ENCODE measurements at places on chromosomes 4 and X.

DNA sequence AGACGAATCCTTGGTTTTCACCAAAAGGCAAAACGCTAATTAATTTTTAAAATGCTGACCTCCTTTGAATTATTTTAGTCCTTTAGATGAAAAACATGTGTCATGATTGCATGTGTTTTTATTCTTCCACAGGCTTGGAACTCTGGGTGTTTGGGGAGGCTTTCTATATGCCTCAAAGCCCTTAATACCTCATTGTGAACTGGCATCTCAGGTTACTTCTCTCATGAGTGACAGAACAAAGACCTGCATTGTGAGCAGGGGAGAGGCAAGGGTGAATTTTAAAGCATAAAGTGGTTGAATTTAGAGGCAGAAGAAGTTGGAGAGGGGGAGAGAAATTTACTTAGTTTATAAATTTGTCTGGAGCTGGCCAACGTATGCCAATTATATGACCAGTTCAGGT lies 119.5 kb downstream of the ARSF start:
- no peak for DNase-seq

- no peak for DNase-seq
Observed at GRCh38 chr4:145773581-145774234, 93.8 kb downstream of the C4orf51 start.

- DNase-seq, result no peak
Observed at GRCh38 chr4:165738571-165738970, 134.5 kb upstream of the TLL1 start.

GRCh38 chrX:44400588-44400987 lies 57.1 kb upstream of the EFHC2 start:
- DNase-seq, result no peak

GRCh38 chr4:33411182-33411581 lies 2691.0 kb downstream of the PCDH7 start:
- DNase-seq, result no peak

GRCh38 chrX:48626401-48627298 lies 29.4 kb downstream of the WDR13 start:
- no peak for DNase-seq

DNA sequence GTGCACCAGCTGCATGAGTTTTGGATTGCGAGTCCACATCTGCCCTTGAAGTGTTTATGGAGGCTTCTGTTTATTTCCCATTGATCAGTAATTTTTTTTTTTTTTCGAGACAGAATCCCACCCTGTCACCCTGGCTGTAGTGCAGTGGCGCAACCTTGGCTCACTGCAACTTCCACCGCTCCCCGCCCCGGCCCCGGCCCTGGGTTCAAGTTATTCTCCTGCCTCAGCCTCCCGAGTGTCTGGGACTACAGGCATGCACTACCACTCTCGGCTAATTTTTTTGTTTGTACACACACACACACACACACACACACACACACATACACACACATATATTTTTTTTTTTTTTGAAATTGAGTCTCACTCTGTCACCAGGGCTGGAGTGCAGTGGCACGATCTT lies 46.1 kb downstream of the SMAD1 start:
- no peak for DNase-seq

DNA sequence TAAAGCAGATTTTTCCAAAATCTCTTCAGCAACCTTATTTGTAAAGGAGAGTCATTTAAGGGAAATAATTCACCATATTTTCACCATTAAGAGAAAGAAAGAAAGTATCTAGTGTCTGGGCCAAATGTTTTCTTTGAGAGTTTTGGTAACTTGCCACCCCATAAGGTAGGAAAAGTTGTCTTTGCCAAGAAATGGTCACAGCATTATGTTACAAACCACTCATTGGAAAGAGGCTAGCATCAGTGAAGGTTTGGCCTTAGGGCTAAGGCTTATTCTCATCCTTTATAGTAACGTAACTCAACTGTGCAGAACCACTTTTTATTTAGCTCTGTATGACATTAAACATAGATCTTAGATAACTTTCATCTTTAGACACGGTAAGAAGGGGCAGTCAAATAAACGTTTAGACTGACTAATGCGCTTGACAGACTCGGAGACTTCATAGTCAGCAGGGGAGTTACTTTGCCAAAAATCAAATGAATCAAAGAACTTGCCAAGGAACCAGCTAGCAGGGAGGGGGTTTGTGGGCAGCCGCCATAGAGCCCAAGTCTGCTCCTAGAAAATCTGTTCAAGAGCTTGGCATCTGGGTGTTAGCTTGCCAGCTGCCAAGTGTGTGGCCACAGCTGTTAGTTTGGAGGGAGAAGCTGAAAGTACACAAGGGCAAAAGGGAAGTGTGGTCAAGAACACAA lies 182.8 kb upstream of the GRID2 start:
- no peak for DNase-seq

GRCh38 chr4:3409571-3410091 lies 32.1 kb upstream of the HGFAC start:
- DNase-seq, result no peak

DNA sequence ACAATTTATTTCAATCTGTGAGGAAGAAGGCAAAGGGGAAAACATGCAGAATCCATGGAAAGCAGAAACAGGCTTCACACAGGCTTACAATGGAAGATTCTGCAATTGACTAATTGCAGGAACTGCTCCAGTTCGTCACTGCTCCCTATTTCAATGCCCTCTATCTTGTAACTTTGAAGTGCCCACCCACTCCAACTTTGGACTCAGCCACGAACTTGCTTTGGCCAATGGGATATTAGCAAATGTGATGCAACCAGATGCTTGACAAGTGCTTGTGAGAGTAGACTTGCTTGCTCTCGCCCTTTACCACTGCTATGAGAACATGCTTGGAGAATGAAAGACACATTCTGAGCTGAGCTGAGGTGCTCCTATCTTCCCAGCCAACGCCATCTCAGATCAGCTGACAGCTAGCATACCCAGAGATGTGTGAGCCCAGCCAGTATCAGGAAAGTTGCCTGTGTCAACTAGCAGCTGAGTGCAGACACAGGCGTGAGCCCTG lies 105.7 kb upstream of the PTCHD1 start:
- no peak for DNase-seq

DNA sequence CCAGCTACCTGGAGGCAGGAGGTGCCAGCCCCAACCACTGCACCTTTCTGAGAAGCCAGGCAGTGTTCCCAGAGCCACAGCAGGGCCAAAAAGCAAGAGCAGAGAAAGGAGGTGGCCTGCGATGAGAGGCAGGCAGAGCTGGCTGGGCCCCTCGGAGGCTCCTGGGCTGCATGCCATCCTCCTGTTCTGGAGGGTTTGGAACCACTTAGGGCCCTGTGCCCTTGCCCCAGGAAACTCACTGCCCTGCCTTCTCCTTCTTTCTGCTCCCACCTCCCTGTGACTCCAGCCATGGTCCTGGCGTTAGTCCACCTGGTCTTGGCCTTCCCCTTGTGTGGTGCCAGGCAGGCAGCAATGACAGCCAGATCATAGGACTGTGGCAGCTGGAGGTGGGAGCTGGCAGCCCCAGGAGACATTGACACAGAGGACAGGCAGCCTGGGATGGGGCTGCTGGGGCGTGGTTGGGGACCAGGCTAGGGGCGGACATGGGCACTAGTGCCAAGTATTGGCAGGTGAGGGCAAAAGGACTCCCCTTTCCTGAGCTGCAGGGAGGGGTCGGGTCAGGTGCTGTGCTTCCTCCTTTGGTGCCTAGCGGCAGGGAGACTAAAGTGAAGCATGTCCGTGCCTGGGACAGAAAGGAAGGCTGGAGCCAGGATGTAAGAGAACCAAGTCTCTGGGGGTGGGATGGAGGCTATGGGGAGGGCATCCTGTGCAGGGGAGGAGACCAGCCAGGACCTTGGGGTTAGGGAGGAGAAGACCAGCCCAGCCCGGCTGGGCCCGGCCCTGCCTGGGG lies 1.4 kb downstream of the APLN start:
- no peak for DNase-seq

- DNase-seq, result peak; percentile 29
Observed at GRCh38 chrX:134406356-134407064, 53.5 kb upstream of the HPRT1 start.

GRCh38 chr4:92357966-92358365 lies 54.2 kb downstream of the GRID2 start:
- no peak for DNase-seq

DNA sequence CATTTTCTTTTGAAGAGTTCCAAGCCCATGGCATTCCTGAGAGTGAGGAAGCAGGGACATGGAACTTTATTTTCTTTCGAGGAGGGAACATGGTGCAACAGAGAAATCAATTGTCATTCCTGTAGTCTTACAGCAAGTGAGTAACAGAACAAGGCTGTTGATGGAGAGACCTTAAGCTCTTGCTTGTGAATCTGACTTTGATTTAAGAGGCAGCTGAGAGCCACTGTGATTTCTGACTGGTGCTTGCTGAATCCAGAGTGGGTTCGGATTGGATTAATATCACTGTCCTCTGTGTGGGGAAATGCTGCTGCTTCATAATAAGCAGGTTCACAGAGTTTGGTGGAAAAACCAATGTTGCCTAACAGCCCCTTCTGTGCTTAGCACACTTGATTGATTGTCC lies 4.7 kb upstream of the ATP1B4 start:
- DNase-seq, result no peak

- DNase-seq, result no peak
Observed at GRCh38 chr4:25347971-25348370, 29.1 kb upstream of the ANAPC4 start.

- no peak for DNase-seq
Observed at GRCh38 chr4:72352711-72353110, 216.3 kb downstream of the ADAMTS3 start.

- peak; percentile 26 for DNase-seq
Observed at GRCh38 chr4:171025776-171026175, 787.4 kb upstream of the GALNTL6 start.

- DNase-seq, result no peak
Observed at GRCh38 chrX:80223982-80224579, 196.2 kb upstream of the TENT5D start.

DNA sequence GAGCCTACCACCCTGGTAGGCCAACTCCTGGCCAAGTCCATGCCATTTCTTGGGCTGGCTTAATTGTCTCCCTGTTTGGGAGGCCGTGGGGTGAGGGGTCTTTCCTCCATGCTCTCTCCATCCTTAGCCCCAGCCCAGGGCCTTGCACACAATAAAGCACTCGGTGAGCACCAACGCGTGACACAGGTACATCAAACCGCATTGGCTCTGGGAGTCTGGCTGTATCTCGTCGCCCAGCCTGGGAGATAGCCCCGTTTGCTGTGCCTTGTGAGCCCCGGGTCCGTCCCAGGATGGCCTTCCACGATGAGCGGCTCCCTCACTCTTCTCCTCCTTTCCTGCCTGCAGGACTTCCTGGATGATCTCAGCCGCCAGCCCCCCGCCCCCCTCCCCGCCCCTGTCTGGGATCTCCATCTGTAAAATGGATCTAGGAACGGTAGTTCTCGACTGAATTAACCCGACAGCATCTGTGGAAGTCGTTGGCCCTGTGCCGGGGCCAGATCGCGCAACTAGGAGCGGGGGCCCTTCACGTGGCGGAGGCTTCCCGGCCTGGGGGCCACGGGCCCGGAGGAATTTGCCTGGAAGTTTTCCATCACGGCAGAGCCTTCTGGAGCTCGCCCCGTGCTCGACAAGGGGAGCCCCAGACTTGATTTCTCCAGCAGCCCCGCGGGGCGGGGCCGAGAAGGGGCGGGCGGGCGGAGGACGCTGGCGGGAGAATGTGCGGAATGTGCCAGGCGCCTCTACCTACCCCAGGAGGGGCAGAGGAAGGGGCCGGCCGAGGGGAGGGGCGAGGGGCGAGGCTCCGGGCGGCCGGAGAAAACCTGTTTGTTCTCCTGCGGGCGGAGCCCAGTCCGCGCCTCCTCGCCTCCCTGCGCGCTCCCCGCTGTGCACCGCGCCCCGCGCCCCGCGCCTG lies at the start of gene ZNF185:
TSS of gene ZNF185 (plus strand) at position 846 of the 910 bp plus-strand sequence. CDS start 16,423 bp downstream, outside the sequence.
- no peak for DNase-seq

- no peak for DNase-seq
Observed at GRCh38 chr4:109749388-109750082, 19.7 kb upstream of the PLA2G12A start.

DNA sequence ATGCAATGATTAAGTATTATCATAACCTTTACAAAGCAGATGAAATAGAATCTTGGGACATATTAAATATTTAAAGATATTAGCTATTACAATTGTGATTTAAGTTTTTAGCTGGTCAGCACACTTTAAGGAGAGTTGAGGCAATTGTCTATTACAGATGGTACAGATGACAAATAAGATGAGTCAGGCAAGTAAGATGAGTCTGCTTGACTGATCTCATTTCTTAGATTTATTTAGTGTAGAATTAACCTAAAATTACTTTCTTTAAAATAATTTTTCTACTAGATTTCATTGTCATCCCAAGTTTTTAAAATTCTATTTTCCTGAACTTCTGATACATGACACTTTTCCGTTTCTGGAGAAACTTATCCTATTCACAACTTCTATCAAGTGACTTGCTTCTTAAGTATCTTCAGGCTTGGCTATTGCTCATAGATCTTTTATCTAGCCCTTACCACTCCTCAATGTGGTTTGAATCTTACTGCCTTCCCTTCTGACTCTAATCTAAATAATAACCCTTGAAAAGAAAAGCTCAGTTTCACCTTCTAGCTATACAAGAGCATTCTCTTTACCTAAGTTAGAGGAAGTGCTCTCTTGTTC lies 32.9 kb downstream of the CXCL1 start:
- DNase-seq, result no peak

DNA sequence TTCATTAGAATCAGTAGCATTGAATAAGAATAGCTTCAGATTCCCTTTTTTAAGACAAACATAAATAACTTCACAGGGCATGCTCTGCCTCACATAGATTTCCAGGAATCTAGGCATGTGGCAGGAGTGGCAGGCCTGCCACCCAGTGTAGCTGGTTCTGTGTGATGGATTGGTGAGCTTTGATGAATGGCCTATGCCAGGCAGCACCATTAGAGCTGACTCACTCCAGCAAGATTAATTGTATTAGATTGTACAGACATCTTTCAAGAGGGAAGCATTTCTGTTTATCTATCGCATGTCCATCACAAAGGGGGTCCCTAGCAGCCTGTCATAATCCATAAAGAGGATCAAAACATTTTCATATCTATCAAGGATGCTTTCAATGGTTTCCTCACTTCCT lies 71.9 kb downstream of the NAA11 start:
- no peak for DNase-seq

DNA sequence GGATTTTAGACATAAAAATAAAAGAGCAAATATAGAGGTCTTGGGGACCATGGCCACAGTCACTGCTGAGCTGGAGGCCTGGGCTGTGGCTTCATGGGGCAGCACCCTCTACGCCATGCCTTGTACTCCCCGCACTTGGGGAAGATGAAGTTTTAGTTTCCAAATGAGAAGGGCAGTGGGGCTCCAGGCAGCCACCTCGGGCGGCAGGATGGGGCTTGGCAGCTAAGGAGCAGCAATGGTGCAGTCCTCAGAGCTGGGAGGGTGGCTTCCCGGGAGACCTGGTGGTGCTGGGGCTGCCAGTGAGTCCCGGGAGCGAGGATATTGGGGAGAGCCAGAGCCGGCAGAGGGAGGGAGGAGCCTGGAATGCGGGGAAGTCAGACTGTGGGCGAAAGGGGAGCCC lies 2.4 kb downstream of the CXCR3 start:
- DNase-seq, result no peak

- DNase-seq, result no peak
Observed at GRCh38 chr4:102439812-102440211, 61.3 kb upstream of the NFKB1 start.
